ENCODE measurements at places on chromosomes 6 and 20.
A peak's percentile ranks its signal among the peaks of the same experiment; 100 is the strongest.

DNA sequence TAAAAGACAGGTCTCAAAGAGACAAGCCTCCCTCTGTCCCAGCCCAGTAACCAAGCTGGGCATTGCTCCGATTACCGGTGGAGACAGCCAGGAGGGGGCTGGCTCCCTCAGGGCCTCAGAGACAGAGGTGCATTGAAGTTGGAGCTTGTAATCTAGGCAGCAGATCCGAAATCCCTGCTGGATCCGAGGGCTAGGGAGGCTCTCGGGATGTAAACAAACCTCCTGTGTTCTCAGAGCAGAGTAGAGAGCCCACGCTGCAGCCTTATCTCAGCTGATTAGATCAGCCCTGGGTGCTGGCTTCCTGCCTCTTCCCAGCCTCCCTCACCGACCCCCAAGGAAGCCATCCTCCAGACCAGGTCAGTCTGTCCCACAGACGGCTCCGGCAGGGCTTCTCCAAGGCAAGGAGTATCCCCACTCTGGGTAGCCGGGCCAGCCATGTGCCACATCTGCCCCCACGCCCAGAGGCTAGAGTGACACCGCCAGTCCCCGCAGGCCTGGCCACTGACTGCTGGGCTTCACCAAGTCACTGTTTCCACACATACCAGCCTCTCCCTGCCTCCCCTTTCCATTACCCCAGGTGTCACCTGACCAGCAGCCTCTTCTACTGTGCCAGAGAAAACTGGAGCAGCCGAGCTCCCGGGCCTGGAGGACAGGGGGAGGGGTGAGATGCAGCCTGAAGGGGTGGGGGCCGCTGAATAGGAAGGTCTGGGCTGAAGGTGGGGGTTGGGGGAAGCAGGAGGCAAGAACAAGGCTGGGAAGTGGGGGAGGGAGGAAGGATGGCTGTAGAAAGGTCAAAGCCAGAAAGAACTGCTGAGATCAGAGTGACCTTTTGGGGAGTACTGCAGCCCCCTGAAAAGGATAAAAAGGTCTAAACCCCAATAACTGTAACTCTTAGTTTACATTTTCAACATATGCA lies 6.0 kb downstream of the SDC4 start:
- DNase-seq = no peak

- peak; percentile 68 for DNase-seq
Observed at GRCh38 chr20:10090588-10091166, 55.9 kb downstream of the ANKEF1 start.

- DNase-seq = no peak
Observed at GRCh38 chr6:89563866-89564265, 74.7 kb downstream of the LYRM2 start.

DNA sequence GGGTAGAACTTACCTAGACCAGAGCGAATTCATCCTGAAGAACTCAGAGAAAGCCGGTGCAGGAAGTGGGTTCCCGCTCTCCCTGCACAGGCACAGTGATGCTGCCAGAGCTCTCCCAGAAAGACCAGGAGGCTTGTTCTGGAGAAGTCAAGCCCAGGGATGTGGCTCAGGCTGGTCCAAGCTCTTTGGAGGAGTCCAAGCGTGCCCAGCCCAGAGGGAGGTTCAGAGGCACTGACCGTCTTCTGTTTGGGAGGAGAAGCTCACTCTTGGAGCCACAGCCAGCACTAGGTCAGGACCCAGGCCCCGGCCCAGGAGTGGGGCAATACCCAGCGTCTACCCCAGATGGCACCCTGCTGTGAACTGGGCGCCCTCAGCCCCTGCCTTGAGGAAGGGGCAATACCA lies 1.5 kb upstream of the PMEPA1 start:
- no peak for DNase-seq

GRCh38 chr6:26328265-26328844 lies 36.6 kb upstream of the BTN3A2 start:
- no peak for DNase-seq

- DNase-seq = no peak
Observed at GRCh38 chr6:137357263-137357947, 136.8 kb downstream of the OLIG3 start.

- DNase-seq = no peak
Observed at GRCh38 chr6:21071780-21072468, 521.6 kb upstream of the SOX4 start.

DNA sequence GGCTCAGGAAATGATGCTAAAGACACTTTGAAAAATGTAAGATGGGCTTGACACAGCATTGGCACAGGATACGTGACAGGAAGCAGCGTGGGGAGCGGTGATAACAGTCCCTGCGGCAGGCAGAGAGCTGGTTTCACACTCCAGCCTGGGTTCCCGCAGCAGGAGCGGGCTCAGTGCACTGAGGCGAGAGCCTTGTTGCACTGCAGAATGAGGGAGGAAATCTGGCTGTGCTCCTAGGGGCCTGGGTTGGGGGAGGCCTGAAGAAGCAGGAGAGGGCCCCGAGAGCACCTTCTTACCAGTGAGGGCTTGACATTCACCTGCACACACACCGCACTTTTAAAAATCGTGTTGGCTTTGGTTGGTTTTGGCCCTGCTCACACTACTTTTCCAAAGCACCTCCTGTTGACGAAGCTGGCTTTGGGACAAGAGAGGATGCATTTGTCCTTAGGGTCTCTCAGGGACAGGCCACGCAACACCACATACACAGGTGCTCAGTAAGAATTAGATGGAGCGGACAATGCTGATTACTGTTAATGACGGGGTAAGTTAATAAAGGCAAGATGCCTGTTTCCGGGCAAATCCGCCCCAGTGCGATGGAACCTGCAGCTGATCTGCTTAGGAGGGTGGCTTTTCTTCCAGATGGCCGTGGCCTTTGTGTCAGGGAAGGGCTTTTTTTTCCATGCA lies 49.4 kb upstream of the ARMC2 start:
- peak; percentile 85 for DNase-seq

- peak; percentile 39 for DNase-seq
Observed at GRCh38 chr6:41531591-41532582, 14.3 kb upstream of the FOXP4 start.

DNA sequence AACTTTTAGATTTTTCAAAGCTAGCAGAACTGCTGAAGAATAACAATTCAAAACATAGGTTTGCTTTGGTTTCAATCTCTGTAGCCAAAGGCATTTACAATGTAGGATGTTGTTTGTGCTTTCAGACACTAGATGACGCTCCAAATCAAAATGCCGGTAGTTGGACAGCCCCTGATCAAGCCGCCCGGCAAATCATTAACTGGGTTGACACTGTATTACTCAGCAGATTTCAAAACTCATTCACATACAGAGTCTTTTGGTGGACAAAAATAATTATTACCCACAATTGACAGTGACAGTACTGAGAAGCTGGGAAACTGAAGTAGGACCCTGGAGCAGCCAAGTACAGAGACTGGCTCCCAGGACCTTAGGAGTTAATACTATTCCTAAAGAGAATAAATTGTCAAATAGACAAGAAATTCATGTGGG lies 21.3 kb upstream of the HFE start:
- DNase-seq = peak; percentile 84

DNA sequence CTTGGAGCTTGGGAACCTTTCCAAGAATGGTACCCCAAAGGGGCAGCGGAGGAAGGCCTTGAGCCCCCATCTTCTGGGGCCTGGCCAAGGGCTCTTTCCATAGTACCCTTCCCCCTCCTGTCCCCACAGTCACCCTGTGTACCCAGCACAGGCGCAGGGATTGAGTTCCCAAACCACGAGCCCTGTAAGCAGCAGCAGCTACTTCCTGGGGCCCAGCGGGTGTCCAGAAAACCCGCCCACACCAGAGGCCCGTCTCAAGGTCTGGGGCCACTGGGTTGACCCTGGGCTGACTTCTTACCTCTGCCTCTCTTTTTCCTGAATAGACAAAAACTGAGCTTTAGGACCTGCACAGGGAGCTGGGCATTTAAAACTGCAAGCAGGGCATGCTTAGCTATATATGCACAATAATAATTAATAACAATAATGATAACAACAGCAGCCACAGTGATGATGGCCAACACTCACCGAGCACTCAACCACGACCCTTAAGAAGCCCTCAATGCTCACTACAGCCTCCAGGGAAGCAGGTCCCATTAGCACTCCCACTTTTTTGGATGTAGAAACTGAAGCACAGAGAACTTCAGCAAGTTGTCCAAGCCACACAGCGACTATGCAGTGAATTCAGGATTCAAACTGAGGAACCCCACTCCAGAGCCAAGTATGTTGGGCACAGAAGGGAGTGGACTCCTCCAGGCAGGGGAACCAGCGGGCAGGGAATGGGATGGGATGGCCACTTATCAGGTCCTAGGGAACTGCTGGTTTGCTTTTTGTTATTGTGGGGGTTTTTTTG lies 14.5 kb downstream of the NOL4L start:
- DNase-seq = no peak

DNA sequence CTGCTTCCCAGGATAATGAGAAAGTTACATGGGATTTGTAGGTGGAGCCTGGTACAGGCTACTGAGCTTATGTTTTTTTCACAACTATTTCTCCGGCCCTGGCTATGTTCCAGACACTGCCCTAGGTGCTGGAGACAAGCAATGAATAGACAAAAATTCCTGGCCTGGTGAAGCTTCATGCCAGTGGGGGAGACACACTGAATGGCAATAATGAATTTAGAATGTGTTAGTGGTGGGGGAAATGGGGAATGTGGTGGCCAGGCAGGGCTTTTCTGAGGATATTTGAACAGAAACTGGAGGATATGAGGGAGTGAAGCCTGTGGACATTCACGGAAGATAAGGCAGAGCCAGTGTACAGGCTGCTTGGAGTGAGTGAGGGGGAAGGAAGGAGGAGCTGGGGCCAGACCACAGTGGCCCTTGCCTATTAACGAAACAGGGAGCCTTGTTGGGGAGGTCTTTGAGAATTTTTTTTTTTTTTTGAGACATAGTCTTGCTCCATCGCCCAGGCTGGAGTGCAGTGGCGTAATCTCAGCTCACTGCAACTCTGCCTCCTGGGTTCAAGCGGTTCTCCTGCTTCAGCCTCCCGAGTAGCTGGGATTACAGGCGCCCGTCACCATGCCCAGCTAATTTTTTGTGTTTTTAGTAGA lies 6.6 kb downstream of the FOXS1 start:
- peak; percentile 50 for DNase-seq

DNA sequence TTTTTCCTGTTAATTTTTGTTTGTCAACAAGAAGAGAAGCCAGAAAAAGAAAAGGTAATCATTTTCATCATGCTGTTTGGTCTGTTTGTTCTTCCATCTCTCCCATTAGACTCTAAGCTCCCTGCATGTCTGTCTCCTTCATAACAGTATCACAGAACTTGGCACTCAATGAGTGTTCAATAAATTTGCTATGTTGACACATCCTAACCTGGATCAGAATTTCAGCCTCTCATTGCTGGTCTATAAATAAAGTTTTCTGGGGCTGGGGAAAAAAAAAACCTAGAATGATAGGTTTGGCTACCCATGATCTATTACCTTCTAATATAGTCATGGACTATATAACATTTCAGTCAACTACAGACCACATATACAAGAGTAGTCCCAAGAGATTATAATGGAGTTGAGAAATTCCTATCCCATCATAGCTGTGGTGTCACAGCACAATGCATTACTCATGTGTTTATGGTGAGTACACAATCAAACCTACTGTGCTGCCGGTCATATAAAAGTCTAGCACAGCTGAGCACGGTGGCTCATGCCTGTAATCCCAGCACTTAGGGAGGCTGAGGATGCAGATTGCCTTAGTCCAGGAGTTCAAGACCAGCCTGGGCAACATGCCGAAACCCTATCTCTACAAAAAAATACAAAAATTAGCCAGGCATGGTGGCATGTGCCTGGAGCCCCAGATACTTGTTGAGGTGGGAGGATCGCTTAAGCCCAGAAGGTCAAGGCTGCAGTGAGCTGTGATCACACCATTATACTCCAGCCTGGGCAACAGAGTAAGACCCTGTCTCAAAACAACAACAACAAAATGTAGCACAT lies 5.9 kb downstream of the NUDT3 start:
- DNase-seq = peak; percentile 76

DNA sequence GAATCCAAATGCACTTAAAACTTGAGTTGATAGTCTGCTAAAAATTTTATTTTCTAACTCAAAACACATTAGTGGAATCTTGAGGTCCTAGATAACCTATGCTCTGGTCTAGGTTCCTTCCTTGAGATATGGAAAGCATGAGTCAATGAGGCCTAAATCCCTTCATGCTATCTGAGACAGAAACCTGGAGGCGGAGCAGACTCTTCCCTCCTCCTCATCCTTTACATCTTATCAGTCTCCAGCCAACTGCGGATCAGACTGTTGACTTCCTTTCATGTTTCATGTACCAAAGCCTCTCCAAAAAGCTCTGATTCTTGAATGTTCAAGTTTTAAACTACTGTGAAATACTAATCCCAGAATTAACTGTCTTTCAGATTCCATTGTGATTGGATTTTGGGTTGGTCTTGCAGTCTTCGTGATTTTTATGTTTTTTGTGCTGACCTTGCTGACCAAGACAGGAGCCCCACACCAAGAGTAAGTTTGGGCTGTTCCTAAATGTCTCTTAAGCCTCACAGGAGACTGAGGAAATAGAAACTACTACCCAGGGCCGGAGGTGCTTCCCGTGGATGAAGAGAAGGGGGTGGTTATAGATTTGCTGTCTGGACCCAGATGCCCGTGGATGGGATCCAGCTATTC lies 29.1 kb downstream of the MRAP2 start:
- DNase-seq = no peak

DNA sequence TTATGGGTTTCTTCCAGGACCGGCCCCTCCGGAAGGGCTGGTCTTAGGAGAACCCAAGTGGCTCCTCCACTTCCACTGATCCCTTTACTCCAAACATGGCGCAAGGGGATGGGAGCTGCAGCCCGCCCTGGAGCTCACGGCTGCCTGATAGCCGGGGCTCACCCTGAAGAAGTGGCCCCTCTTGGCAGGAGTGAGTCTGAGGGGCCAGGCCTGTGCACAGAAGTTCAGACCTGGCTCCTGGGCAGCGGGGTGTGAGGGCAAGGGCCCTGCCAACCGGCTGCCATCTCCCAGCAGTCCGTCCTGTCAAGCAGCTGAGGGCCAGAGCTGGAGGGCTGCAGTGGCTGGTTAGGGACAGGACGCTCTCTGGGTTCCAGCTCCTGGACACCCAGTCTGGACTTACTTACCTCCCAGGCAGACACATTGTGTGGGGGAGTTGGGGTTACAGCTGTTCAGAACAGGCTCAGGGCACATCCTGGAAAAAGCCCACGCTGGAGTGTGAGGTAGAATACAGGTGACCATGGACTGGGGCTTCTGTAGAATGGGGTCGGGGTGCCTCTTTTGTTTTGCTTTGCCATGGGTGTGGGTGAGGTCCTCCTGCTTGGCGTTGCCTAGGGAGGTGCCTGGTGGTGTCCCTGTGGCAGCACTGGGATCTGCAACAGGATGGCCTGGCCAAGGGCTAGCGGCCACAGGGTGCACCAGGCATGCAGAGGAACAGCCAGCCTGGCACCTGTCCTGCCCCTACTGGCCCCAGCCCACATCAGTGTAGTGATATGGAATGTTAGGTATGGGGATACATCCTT lies 88.4 kb downstream of the ASXL1 start:
- DNase-seq = no peak

- no peak for DNase-seq
Observed at GRCh38 chr6:120198033-120198432, 848.5 kb upstream of the MAN1A1 start.

Data from lung microvascular endothelial cell (primary cell).